ENCODE measurements at places on chromosomes 16 and 17.
A peak's percentile ranks its signal among the peaks of the same experiment; 100 is the strongest.

DNA sequence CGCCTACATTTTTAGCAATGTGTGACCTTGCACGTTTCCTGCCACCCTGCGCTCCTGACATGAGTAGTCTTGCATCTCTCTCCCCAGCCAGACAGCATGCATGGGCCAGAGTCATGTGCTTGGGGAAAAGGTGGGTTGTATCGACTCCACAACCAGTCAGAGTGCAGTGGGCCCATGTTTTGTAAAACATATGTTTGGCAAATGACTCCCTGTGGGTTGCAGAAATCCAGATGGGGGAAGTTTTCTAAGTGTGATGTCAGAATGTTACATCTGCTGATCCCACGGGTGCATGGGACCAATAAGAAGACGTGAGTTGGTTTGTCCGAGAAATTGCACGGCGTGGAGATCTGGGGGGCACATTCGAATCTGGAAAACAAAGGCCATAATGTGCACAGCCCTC, 147.1 kb downstream of the FOXL1 start:
- DNase-seq = no peak

- DNase-seq = no peak
These were observed 47.1 kb downstream of the EPN2 start for GRCh38 chr17:19284005-19284959.

- DNase-seq = no peak
These were observed 17.1 kb upstream of the HOXB13 start for GRCh38 chr17:48745381-48746275.

- no peak for DNase-seq
These were observed 22.9 kb downstream of the ZC3H7A start for GRCh38 chr16:11774065-11774626.

DNA sequence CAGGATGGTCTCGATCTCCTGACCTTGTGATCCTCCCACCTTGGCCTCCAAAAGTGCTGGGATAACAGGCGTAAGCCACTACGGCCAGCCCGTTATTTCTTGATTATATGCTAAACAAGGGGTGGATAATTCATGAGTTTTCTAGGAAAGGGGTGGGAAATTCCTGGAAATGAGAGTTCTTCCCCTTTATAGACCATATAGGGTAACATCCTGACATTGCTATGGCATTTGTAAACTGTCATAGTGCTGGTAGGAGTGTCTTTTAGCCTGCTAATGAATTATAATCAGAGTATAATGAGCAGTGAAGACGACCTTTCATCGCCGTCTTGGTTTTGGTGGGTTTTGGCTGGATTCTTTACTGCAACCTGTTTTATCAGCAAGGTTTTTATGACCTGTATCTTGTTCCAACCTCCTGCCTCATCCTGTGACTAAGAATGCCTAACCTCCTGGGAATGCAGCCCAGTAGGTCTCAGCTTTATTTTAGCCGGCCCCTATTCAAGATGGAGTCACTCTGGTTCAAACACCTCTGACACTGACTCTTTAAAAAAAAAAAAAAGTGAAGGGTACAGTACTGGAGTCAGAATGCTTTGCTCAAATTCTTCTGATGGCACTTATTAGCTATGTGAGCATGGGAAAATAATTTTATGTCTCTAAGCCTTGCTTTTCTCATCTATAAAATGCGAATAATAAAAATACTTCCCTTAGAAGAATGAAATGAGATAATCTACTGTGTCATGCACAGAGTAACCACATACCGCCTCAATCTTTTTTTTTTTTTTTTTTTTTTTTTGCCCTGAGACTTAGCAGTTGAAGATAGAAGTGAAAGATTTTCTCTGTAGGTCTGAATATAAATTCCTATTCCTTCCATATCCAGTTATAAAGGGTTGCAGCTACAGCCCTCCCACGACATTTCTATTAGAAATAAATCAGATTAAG, 5.1 kb upstream of the CALCOCO2 start:
- no peak for DNase-seq

- no peak for DNase-seq
These were observed 84.7 kb downstream of the TUBD1 start for GRCh38 chr17:59807892-59808509.

DNA sequence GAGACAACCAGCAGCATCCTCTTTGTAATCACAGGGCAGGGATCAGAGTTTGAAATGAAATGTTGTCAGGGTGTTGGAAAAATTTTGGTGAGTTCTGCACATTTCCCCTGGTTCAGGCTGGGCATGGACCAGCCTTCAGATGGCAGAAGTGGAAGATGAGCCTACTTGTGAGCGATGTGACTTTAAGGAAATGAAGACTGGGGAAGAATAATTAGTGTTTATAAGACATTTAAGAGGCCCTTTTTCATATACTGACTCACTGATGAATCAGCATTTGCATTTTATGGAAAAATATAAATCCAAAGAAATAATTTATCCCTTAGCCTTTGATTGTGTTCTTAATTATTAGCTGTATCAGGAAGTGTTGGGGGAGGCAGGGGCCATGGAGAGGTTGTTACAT, 20.9 kb downstream of the GPR179 start:
- DNase-seq = no peak

DNA sequence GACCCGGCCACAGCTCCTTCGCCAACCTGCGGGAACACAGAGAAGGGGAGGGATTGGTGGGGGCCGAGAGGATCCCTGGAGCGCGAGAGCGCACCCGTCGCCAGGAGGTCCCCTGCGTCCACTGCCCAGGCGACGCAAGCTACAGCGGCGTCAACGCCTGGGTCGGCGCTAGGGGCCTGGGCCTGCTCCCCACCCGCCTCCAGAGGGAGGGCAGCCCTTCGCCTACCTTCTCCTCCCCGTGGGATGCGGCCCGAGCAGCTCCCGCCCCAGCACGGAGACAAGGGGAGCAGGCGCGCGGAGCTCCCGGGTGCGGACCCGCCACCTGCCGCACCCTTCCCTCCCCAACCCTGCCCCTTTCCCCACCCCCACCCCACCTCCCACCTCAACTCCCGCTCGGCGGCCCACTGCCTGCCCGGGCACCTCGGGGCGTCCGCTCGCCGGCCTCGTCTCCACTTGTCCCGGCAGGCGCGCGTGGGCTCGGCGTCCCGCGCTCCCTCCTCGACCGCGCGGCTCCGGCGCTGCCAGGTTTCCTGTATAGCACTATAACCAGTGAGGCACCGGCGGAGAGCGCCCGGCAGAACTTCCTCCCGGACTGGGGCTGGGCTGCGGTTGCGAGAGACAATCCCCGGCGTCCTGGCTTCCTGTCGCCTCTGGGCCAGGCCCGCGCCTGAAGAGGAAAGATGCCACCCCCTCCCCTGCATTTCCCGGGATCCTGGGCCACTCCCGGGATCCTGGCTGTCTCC, 119.1 kb upstream of the SMURF2 start:
- peak; percentile 75 for DNase-seq

DNA sequence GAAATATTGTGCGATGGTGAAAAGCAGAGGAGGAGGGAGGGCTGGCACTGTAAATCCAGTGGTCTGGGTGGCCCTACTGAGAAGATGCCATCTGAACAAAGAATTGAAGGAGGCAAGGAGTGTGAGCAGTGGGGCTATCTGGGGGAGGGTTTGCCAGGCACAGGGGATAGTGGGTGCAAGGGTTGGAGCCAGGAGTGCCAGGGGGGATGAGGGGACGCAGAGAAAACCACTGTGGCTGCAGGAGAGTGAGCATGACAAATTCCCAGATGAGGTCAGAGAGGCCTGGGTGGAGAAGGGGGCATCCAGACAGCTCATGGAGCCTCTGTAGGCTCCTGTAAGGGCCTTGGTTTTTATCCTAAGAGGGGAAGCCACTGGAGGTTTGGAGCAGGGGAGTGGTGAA, 4.8 kb downstream of the XYLT2 start:
- DNase-seq = no peak

DNA sequence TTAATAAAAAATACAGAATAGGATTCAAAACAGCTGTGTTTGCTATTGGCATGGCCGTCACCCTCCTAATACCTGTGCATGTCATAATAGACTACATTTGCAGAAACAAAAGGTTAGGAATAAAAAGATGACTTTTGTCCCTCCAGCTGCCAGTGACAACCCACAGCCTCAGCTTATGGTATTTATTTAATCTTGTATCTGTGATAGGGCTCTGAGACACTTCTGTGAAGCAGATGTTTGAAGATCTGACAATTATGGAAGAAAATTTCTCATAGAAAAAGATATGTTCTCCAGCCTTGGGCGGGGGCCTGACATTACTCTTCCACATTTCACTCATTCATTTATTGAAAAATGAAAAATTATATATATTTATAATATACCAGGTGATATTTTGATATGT, 62.2 kb downstream of the PITPNC1 start:
- no peak for DNase-seq

DNA sequence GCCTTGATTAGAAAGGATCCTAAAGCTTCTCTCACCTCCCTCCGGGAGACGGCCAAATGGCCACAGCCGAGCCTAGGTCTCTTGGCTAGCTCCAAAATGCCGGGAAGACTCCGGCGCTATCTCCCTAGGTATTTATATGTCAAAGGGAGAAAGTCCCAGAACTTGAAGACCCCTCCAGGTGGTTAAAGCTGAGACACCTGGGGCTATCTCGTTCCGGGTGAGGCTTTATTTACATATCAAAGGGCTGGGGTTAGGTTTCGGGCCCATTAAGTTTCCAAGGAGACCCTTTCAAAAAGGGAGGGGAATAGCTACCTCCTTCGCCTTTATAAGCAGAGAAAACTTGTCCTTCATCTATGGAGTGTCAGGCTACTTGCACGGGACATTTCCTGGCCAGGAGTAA, 70.9 kb upstream of the KIFC3 start:
- no peak for DNase-seq

DNA sequence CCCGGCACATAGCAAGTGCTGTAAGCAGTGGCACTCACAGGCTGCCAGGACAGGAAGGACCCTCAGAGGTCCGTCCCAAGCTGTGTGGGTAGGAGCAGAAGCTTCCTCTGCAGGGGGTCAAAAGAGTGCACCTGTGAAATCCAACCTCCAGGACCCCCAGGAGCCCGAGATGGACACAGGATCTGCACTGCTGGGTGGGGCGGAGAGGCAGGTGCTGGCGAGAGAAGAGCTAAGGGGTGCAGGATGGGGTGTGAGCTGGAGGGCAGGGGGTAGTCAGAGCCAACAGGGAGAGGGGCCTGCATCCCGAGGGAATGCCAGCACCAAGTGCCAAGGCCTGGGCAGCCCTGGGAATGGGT, 650 bp upstream of the AANAT start:
- DNase-seq = no peak

DNA sequence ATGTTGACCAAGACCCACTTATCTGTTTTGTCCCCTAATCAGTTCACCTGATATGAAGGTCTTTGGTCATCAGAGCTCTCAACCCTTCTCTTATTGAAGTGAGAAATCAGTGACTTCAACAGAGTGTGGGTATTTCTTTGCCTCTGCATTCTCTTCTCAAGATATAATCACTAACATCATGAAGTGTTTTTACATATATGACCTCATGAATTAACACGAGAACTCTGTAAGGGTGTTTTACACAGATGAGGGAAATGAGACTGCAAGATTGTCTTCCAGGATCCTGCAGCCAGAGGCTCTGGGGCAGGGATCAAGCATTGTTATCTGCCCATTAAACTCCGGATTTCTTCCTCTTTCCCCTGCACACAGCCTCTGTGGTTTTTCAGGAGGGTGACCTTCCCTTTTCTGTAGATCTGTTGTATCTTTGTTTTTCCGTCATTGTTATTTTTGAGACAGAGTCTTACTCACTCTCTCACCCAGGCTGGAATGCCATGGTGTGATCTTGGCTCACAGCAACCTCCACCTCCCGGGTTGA, 22.7 kb downstream of the LCMT1 start:
- no peak for DNase-seq

- DNase-seq = no peak
These were observed 22.2 kb upstream of the ADCY7 start for GRCh38 chr16:50244140-50244503.

DNA sequence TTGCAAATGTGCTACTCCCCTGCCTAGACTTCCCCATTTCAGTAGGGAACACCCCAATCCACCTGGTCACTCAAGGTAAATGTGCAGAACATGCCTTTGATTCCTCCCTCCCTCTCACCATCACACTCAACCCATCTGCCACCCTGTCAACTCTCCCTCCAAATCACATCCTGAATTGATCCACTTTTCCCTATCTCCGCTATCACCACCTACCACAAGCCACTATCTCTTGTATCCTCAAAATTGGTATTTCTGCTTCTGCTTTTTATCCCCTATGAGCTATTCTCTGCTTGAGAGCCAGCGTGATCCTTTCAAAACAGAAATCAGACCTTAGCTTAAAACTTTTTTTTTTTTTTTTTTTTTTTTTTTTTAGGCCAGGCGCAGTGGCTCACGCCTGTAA, 5.4 kb upstream of the NOL11 start:
- no peak for DNase-seq

GRCh38 chr16:88472069-88472468, 19.0 kb downstream of the ZFPM1 start:
- no peak for DNase-seq

DNA sequence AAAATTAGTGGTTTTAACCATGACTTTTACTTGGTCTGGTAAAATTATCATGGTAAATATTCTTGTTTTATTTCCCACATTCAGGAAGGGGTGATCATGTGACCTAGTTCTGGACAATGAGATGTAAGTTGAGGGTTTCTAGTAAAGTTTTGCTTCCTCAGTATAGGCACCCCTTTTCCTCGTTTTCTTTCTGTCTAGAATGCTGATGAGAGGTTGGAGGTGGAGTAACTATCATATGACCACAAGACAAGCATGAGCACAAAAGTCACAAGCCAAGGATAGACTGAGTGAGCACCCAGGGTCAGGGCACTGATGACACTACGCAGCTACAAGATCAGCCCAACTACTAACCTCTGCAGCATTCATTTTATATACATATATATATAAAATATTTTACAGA, 53.9 kb downstream of the MYO1D start:
- no peak for DNase-seq

DNA sequence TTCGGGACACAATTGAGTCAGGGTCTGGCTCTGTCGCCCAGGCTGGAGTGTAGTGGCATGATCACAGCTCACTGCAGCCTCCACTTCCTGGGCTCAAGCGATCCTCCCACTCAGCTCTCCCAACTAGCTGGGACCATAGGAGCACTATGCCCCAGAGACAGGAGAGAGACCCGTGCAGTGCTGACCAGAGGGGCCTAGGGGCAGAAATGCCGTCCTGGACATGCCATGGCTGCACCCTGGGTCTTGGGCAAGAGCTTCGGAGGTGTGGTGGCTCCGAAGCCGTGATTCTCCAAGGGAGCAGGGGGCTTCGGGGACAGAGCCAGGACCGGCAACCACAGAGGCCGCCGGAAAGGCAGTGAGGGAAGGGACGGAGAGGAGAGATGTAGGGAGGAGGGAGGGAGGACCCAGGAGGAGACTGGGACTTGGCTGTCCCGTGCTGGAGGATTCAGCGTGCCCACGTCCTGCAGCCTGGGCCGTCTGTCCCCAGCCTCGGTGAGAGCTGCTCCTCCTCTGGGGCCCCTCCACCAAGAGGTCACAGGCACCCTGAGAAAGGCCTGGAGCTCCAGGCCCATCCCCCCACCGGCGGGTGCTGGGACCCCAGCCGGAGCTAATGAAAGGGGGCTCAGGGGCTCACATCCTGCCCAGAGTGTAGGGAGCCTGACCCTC, 21.9 kb downstream of the TPSD1 start:
- no peak for DNase-seq

GRCh38 chr17:73201215-73202069, 8.6 kb downstream of the COG1 start:
- DNase-seq = no peak

GRCh38 chr17:20935740-20936139, 107.1 kb downstream of the USP22 start:
- DNase-seq = no peak

- no peak for DNase-seq
These were observed 123.8 kb upstream of the RPL38 start for GRCh38 chr17:74079537-74080300.
